Left hindlimb (tissue), 1 donor: ENCODE measurements at places on chromosomes 2 and 18.
A peak's percentile ranks its signal among the peaks of the same experiment; 100 is the strongest.

GRCh38 chr18:55404136-55404830 is 183.7 kb downstream of the TCF4 start:
- no peak for DNase-seq

DNA sequence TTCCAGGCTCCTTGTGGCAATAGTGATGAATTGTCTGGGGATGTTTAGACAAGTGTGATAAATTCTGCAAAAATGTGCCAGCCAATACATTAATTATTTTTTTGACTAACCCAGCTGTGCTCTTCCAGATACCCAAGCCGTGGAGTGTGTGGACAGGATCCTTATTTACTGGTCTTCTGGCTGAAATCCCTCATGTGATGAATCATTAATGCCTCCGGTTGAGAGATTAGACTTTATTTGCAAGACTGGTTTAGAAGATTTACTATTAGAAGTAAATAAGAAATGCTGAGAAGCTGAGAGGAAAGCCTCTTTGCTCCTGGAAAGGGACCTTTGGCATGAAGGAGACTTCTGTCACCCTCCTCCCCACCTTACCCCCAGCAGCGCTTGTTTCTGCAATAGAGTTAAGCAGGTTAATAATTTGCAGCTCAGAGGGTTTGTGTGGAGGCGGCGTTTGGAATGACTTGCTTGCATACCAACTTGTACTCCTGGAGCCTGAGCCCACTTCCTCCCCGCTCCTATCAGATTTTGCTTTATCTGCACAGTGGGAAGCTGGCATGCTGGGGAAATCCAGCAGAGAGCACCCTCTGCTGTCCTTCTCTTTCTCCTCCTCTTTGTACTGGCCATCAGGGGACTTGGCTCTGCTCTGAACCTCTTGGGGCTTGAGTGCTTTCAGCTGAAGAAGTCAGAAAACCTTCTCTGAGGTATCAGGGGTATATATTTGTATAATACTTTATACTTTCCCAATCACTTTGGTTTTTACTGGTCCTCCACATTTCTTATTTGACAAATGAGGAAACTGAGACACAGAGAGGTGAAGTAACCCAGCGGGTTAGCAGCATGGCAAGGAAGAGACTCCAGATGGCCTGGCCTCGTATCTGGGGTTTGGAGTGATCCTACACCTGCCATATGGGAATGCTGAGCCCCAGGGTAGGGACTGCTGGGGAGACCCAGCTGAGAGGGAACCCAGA is 16.3 kb downstream of the SLC3A1 start:
- no peak for DNase-seq

DNA sequence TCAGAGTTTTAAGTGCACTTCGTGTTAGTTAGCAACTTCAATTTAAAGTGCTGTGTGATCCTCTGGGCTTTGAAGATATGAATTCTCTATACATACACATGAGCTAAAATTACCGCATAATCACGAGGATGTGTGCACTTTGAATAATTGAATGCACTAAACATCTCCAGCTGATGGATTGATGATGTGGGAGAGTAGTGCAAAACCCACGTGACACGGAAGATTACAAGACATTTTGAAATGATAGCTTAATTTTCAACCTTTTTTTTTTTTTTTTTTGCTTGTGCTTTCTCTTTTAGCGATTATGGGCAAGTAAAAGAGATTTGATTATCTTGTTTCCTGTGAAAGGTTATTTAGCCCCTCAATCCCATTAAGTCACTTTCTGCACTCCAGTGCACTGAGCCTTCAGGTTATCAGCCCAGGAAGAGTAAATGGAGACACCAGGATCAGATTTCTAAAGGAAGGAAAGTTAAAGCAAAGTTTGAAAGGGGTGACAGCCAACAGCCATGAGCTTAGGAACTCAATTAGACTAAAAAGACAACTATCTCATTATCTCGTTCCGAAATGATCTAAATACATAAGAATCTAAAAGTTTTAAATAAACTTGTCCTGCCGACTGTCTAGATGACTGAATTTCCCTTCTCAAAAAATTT is 81.6 kb downstream of the CDK15 start:
- no peak for DNase-seq

DNA sequence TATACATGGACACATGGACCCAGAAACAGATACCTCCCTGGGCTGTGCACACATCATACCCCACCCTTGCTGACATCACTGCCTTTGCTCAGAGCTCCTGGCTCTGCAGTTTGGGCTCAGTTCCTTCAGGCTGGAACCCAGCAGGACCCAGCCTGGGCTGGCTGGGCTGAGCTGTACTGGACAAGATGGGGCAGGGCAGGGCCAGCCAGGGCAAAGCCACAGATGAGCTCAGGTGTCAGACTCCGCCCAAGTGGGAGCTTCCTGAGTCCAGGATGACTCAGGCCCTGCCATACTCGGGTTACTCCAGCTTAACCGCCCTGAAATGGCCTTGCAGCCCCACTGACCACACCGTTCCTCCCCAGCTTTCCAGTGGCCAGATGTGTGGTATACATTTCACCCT is 284.9 kb downstream of the OSR1 start:
- peak; percentile 40 for DNase-seq

DNA sequence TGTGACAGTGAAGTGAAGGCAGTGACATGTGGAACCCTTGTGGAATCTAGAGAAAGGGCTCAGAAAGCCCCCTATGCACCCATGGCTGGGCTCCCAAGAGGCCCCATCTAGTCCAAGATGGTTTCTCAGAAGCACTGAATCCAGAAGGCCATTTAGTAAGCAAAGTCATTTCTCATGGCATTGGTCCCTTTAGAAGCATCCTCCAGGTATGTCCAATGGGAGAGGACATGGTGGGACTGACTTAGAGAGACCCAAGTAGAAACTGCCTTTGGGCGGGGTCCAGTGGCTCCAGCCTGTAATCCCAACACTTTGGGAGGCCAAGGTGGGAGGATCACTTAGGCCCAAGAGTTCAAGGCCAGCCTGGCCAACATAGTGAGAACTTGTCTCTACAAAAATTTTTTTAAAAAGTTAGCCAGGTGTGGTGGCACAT is 72.5 kb upstream of the RMDN2 start:
- DNase-seq: no peak
